GM03348 (cell line): ENCODE measurements at places on chromosomes 6 and 20.

- DNase-seq = no peak
Observed at GRCh38 chr6:103081876-103082630, 1688.5 kb downstream of the GRIK2 start.

- no peak for DNase-seq
Observed at GRCh38 chr20:63808145-63808724, 22.8 kb downstream of the ZBTB46 start.

DNA sequence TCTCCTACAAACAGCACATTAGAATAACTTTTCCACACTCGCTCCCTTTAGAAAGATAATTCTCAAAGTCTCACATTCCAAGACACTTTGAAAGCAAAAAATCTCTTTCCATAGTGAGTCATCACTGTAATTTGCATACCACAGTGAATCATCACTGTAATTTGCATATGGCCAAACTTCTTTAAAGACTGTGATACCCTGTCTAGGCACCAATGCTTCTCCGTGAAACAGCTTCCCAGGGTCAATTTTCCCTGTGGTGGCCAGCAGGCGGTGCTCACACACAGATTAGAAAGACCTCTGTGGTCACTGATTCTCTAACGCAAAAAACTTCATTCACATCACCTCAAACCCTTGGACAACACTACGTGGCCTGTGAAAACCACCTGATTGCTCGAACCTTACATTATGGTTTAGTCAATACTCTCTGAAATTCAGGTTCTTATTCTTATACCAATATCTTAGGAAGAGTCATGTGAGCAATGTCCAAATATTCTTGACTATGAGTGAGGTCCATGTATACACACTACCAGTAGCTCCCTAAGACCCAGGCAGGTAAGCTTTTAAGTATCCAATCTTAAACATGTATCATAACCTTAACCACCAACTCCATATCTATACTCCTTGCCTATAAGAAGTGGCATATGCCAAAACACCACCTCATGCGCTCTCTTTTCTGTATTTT, 78.5 kb upstream of the PHACTR1 start:
- peak; percentile 64 for DNase-seq

GRCh38 chr20:5977223-5977622, 26.8 kb downstream of the MCM8 start:
- DNase-seq = no peak

DNA sequence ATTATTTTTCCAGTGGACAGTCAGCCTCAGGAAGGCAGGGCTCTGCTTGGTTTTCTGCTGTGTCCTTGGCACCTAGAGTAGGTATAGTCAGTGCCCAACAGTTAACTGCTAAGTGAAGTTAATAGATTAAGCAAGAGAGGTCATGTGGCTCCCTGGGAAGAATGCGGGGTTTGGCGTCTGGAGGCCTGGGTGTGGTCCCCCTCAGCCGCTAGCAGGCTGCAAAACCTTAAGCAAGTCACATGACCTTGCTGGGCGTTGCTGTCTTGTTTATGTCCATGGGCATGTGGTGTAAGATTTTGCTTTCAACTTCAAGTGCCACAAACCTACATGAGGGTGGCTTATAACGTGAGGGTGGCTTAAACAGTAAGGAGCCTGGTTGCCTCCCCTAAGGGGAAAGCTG, 75.5 kb upstream of the SCP2D1 start:
- peak; percentile 33 for DNase-seq

GRCh38 chr6:110549277-110549676, 72.9 kb upstream of the SLC22A16 start:
- no peak for DNase-seq

- DNase-seq = peak; percentile 84
Observed at GRCh38 chr20:5528719-5529256, 212.0 kb upstream of the PROKR2 start.

GRCh38 chr6:90982051-90982450, 395.2 kb upstream of the MAP3K7 start:
- no peak for DNase-seq

DNA sequence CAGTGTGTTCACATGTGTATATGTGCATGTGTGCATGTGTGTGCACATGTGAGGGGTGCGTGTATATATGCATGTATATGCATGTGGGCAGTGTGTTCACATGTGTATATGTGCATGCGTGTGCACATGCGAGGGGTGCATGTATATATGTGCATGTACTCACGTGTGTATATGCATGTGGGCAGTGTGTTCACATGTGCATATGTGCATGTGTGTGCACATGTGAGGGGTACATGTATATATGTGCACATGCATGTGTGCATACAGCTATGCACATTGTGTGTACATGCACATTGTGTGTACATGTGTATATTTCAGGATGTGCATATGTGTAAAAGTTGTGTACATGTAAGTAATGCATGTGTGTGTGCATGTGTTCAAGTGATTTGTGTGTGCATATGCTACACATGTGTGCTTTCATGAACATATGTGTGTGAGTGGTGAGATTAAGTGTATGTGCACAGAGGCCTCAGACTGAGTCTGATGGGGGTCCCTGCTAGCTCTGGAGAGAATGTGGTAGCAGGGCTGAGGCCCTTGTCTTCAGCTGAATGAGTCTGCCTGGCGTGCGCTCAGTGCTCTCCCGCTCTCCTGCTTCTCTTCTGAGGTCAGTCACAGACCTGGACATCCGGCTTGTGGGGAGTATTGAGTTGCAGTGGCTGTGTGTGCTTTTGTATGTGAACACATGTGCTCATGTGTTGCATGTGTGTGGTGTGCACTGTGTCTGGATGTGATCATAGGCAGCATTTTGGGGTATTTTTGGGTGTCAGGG, 19.9 kb upstream of the MYT1 start:
- no peak for DNase-seq

DNA sequence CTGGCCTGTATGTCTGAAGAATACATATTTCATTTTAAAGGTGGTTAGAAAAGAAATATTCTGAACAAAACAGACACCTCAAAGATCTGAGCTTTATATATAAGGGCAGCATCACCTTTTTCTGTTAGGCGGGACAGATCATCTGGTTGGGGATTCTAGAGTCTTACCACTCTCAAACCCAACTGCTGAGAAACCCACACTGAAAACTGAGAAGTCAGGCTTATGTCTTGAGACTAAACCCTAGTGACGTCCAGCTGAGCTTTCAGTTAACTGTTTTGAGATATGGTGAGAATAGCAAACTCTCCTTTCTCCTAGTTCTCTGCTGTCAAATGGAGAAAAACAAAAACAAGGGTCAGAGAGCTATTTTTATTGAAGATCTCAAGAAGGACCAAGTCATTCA, 63.7 kb upstream of the CCN6 start:
- DNase-seq = no peak

- peak; percentile 91 for DNase-seq
Observed at GRCh38 chr20:33423141-33423834, 20.3 kb downstream of the SNTA1 start.

DNA sequence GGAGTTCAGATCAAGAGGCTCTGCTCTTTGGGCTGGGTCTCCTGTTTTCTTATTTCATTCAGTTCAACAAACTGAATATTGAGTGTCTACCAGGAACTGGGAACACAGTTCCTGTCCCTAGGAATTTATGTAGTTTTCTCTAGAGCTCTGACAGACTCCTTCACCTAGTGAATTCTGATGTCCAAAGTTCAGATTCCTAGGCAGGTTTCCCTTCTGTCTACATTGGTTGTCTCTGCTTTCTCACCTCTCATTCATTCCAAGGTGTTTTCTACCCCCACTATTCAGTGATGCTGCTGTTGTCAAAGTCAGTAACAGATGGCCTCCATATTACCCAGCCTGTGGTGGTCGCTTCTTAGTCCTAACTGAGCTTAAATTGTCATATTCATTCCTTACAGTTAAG, 4.4 kb downstream of the SMIM13 start:
- no peak for DNase-seq

DNA sequence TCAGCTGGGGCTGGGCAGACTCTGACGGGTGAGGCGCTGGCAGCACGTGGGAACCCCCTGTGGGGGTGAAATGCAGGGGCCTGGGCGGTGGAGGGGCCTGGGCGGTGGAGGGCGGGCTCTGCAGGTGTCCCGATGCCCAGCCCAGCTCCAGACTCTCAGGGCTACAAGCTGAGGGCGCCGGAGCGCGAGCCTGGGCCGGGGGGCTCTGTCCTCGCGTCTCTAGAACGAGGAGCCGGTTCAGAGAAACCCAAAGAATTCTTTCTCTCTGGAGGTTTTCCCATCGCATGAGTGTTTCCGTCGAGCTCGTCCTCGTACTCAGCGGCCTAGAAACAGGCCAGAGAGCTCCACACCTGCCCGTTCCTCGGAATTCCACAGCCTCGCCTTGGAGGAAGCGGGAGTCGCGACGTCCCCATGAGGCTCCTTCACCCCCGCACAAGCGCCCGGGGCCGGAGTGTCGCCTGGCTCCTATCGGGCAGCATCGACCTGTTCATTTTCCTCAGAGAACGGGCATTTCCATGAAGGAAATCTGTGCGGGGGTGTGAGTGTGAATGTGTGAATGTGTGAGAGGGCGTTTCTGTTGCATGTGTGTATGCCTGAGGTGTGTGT, 76.9 kb downstream of the SMOC2 start:
- DNase-seq = no peak
